ENCODE measurements at places on chromosomes 7 and 10. TPM values are rescaled to one million over a fixed set of nuclear protein-coding genes. Genes with fewer than 3 reads are reported as not detected.

DNA sequence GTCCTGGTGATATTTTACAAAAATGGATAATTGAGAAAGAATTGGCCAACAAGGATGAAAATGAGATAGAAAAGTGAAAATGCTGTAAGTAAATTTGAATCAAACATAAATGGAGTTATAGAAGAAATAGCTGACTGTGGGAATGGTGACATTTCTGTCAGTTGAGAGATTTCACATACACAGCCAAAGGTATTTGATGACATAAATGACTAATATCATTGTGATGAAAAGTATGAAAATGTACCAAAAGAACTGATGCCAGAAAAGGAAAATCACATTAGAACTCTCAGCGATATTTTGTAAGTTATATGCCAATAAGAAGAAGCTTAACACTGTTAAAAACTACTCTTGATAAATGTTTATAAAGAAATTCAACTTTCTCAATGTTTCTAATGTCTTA is 54.9 kb downstream of the TFPI2 start:
- DNase-seq = no peak

GRCh38 chr7:90672210-90672609 is 76.1 kb downstream of the CDK14 start:
- no peak for DNase-seq

GRCh38 chr7:140646931-140647647 is 6.5 kb upstream of the DENND2A start:
- no peak for DNase-seq

COL13A1 gene
- total RNA-seq = 0.17 TPM
